ENCODE measurements at places on chromosomes 16 and 17. TPM values are rescaled to one million over a fixed set of nuclear protein-coding genes. Genes with fewer than 3 reads are reported as not detected.

DNA sequence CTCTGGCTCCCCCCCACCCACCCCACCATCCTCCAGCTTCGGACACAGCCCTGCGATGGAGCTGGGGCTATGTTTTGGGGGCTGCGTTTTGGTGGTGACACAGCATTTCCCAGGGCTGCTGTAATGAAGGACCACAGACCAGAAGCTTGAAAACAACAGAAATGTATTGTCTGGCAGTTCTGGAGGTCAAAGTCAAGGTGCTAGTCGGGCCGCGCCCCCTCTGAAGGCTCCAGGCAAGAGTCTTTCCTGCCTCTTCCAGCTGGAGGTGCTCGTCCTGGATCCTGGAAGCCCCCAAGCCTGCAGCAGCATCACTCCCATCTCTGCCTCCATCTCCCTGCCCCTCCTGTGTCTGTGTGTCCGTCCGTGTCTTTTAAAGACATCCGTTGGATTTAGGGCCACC lies 50.8 kb downstream of the TBC1D16 start:
- DNase-seq = peak; percentile 19

DNA sequence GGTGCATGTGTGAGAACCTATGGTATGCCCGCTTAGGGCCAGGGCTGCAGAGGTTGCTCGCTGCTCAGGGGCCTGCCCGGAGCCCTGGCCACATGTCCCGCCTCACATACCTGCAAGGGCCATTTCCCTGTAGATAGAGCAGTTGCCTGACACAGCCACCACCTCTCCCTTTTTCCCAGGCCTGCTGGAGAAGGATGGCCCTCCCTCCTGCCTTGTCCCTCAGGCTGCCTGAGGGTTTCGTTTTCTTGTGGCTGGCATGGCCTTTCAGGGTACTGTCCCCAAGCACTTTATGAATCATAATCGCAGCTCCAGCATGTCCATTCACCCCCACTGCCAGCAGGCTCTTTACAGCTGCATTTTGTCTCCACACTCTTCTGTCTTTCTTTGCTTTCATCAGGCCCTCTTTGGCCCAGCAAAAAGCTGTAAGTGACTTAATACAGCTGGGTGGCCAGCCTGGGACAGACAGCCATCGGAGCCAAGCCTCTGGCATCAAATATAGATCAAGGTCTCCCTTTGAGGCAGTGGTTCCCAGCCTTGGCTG lies 65.7 kb downstream of the MPRIP start:
- no peak for DNase-seq

GRCh38 chr17:57949649-57950048 lies 5.6 kb downstream of the CUEDC1 start:
- peak; percentile 43 for DNase-seq

GRCh38 chr17:81402981-81403467 lies 7.8 kb downstream of the BAHCC1 start:
- DNase-seq = no peak

DNA sequence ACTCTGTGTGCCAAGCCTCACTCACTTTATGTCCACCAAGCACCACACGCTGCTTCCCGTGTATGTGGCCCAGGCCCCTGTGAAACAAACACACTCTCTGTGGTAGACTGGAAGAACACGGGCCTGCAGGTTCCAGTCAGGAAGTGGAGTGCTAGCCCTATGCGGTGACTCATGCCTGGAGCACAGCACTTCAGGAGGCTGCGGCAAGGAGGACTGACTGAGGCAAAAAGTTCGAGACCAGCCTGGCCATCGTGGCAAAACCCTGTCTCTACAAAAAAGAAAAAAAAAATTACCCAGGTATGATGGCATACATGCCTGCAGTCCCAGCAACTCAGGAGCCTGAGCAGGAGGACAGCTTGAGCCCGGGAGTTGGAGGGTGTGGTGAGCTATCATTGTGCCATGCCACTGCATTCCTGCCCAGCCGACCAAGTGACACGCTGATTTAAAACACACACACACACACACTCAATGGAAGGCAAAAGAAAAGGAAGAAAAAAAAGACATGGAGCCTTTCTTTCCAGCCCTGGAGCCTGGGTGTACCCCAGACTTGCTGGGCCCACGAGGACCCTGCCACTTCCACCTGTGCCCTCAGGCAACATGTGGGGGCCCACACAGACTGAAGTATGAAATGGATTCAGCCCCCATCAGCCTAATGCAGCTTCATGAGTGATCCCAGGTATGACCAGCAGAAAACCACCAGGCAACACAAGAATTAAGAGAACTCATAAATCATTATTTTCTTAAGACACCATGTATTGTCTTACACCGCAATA lies 126.6 kb downstream of the ANKRD11 start:
- peak; percentile 53 for DNase-seq

- DNase-seq = no peak
These were observed 64.2 kb downstream of the FOXK2 start for GRCh38 chr17:82583720-82584234.

CCL17 gene
- total RNA-seq = not detected

ZSCAN10 gene
- not detected for total RNA-seq

TP53 gene
- total RNA-seq = 47.3 TPM

MT1F gene
- 9.0 TPM for total RNA-seq

DNA sequence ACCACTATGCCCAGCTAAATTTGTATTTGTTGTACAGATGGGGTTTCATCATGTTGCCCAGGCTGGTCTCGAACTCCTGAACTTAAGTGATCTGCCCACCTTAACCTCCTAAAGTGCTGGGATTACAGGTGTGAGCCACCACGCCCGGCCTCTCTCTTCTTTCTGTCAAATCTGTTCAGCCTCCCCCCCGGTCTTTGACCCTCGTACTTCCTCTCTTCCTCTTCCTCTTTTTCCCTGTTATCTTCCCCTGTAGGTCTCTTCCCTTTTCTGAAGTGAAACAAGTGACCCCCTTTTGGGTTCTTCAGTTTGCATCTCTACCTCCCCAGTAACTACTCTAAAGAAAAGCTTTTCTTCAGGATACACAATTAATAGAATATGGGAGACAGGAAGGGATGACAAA lies 31.7 kb upstream of the DHX40 start:
- no peak for DNase-seq

DNA sequence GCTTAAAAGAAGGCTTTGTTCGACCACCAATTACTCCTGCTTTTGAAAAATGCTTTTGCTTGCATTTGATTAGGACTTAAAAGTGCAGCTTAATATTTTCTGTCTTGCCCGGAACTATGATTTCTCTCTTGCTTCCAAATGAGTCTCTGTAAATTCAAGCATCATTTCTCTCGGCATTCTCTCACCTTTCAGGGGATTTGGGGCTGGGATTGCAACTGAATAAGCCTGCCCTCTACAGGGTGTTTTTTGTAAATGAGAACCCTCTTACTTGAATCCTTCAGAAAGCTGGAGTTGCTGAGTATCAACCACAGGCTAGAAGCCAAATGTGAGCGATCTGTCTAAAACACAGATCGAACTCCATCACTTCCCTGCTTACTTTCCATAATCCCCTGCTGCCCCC lies 234.6 kb downstream of the TMEM114 start:
- DNase-seq = no peak

GRCh38 chr17:80151333-80151732 lies 4.4 kb upstream of the EIF4A3 start:
- DNase-seq = no peak

GLP2R gene
- 10.4 TPM for total RNA-seq

KRTAP4-3 gene
- not detected for total RNA-seq

- no peak for DNase-seq
These were observed 28.6 kb downstream of the DCAKD start for GRCh38 chr17:45022655-45023339.

DNA sequence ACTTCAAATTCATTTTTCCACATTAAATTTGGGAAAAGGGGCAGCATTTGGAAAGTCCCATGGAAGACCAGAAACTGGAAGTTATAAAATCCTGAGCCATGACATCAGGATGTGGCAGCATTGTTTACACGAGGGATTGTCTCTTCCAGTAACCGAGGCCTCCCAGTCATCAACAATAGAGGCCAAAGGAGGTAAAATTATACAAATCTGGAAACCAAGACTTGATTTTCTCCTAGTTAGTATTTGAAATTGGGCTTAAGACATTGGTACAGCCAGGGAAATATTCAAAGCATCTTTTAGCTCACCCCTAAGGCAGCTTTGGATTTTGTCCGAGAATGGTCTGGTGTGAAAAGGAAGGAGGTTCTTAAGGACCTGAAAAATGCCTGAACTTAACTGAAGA lies 251.6 kb upstream of the FOXF1 start:
- DNase-seq = no peak

DNA sequence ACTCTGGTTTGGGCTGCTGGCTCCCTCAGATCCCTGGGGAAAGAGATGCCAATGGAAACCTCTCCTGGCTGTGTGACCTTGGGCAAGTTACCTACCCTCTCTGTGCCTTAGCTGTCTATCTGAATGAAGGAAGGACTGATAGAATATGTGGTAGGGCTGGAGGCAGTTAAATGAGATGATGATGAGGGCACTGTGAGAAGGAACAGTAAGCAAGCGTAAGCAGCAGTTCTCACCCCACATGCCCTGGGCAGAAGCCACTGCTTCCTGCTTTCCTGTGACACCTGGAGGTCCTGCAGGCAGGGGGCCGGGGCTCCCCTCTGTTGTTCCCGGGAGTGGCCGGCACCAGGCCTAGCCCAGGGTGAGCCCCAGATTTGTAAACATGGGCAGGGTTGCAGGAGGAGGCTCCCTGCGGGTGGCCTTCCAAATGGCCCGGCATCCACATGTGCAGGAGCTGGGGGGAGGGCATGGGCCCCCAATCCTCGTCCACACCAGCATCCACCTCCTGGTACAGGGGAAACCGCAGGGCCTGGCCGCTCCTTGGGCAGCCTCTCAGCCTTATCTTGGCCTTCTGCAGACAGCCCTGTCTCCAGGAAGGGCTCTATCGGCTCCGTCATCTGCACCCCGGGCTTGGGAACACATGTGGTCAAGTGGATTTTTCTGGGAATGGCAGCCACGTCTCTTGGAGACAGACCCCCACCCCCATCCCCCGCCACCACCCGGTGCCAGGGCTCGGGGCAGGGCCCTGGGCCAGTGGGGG lies 235.6 kb upstream of the GSE1 start:
- no peak for DNase-seq

GRCh38 chr17:71232801-71233559 lies 887.8 kb upstream of the SOX9 start:
- no peak for DNase-seq

EPX gene
- total RNA-seq = not detected
